ENCODE measurements at places on chromosomes 11 and 22.

DNA sequence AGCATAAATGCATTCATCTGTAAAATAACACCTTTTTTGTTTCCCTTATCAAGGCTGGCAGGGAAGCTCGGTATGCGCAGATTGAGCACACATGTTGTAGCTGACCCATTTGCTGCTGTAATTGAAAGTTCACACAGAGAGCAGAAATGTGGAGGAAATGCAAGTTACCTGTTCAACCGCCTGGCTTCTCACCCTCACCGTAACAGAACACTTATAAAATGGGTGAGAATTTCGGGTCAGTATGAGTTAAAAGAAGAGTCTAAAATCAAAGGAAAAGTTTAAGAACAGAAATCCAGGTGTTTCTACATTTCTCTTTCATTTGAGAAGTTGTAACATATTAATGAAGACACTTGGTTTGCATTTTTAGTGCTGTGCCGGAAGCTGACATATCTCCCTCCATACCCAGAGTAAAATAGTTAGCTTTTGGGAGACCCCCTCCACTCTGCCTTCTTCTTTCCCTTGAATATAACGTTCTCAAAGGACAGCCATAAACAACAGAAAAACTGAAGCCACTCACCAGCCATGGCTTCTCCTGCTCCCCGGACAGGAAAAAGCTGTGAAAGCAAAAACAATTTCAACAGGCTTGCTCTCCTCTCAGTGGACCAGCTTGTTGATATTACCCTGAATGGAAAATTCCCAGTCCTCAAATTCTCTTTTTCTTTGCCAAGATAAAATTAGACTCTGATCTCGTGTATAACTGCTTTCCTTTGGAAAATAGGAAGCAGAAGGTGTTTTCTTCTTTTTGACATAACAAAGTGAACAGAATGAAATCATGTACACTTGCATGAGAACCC is at the start of gene CASP12:
Gene CASP12, minus strand, starts transcription at position 570 of the 794 bp plus-strand sequence.
- DNase-seq: no peak

- no peak for DNase-seq
Measured at GRCh38 chr22:49151256-49152126, 676.2 kb downstream of the BRD1 start.

- peak; percentile 54 for DNase-seq
Measured at GRCh38 chr11:115462004-115462541, 42.1 kb downstream of the CADM1 start.

DNA sequence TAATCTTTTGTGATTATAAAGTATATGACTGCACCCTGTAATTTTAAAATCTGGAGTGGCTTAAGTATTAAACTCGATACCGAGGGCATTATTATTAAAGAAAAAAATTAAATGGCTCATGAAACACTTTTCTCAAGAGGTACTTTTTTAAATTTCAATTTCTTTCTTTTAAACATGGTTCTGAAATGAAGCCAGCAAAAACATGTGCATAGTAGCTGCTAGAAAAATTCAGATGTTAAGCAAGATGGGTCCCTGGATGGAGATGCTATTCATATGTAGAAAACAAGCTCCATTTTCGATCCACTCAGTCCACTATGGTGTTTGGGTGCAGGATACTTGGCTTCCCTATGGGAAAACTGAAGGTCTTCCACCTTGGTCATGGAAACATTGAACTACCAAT is 189.5 kb downstream of the PGR start:
- no peak for DNase-seq

- DNase-seq: no peak
Measured at GRCh38 chr11:108632041-108632704, 32.7 kb upstream of the DDX10 start.

GRCh38 chr11:94507485-94507884 is 4.8 kb upstream of the C11orf97 start:
- DNase-seq: no peak

- peak; percentile 50 for DNase-seq
Measured at GRCh38 chr11:6249770-6250555, 9.7 kb upstream of the CCKBR start.

- no peak for DNase-seq
Measured at GRCh38 chr11:134508219-134508990, 96.4 kb upstream of the B3GAT1 start.

- DNase-seq: no peak
Measured at GRCh38 chr11:27916541-27917100, 191.3 kb downstream of the KIF18A start.

DNA sequence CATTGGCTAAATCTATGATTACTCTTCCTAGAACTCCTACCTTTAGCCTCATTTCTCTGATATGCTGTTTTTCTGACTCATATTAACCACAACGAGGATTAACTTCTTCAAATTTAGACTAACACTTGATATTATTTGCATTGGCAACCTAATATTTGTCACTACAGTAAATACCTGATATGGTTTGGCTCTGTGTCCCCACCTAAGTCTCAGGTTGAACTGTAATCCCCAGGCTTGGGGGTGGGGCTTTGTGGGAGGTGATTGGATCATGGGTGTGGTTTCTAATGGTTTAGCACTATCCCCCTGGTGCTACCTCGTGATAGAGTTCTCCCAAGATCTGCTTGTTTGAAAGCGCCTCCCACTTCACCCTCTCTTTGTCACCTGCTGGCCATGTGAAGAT is 17.1 kb upstream of the MED17 start:
- DNase-seq: no peak

GRCh38 chr11:83241291-83241946 is 44.7 kb downstream of the CCDC90B start:
- peak; percentile 70 for DNase-seq

DNA sequence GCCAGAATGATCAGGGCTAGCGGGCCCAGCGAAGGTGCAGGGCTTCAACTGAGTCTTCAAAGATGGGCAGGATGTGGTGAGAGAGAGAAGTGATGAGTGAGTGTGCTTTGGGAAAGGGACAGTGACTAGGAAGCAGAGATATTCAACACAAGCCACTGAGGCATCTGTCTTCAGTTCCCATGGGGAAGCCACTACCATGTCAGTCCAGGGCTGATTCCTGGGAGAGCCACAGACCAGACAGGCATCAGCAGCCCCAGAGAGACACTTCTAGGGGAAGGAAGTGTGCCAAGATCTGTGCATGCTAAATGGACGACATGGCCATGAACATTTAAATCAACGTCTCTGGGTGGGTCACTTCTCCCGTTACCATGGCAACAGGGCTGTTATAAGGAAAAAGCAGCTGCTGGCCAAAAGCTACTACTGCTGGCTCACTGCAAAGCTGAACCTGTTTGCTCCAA is 28.5 kb downstream of the P4HA3 start:
- DNase-seq: no peak

DNA sequence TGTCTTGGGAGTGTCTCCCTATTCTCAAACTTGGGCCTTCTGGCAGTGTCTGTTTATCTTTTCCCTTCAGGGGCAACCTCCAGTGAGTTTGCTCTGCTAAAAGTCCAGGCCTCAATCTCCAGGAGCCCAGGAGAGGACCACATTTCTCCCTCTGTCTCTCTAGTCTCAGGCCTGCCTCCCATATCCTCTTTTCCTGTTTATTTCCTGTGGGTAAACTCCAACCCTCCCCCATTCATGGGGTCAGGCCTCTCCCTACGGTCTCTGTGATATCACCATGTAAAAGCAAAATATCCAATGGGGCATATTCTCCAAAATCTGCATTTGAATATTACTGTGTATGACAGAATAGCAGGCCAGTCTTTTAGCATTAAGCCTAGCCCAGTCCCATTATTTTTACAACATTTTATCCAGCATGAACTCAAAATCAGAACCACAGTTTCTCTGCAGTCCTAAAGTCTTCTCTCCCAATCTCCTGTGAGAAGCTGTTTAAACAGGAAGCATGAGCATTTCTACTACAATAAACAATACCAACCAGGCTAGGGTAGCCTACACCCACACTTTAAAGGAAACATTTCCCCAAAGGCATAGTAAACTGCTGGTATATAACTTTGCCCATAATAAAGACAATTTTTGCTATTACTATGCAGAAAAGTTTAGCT is 18.0 kb upstream of the TMEM135 start:
- DNase-seq: no peak

DNA sequence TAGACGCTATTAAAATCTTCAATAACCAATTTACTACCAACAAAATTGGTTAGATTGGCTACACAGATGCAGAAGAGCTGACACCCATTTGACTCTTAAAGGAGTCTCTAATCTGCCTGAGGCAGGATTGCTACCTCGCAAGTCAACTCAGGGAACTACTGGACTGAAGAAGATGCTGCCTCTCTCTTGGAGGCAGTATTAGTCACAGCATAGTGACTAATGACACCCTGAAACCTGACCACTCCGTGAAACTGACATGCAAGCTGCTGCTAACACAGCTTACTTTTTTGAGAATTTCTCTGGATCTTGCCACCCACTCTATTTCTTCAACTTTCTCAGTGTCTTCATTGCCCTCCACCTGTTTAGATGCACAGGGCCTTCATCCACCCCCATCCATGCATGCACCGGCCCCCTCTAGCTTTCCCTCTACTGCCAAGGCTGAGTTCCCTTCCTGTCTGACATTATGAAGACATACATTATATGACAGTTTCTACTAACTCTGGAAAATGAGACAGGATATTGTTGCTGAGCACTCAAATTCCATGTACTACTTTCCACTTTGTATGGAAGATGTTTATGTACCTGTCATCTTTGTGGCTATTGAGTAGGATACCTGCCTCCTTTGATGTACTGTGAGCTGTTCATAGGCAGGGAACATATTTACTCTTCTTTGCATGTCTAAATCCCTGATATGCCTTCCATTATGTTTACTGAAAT is 183.2 kb downstream of the MSANTD4 start:
- peak; percentile 60 for DNase-seq

DNA sequence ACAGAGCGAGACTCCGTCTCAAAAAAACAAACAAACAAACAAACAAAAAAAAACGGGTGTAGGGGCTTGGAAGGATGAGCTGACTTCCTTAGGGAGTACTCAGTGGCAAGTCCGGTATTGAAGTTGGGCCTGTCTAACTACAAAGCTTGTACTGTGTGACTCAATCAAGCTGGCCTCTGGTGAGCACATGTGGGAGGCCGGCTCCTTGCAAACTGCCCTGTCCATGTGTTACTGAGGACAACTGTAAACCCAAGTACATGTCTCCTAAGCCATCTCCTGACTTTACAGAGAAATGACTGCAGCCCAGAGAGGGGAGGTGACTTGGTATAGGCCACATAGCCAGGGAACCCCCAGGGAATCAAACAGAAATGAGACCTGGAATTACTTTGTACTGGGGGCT is 11.6 kb downstream of the RIBC2 start:
- DNase-seq: no peak

GRCh38 chr22:34973016-34973415 is 92.9 kb upstream of the ISX start:
- DNase-seq: no peak

GRCh38 chr11:45777127-45777969 is 27.6 kb upstream of the SLC35C1 start:
- no peak for DNase-seq

GRCh38 chr22:39177456-39177775 is 24.9 kb upstream of the CBX7 start:
- DNase-seq: no peak

DNA sequence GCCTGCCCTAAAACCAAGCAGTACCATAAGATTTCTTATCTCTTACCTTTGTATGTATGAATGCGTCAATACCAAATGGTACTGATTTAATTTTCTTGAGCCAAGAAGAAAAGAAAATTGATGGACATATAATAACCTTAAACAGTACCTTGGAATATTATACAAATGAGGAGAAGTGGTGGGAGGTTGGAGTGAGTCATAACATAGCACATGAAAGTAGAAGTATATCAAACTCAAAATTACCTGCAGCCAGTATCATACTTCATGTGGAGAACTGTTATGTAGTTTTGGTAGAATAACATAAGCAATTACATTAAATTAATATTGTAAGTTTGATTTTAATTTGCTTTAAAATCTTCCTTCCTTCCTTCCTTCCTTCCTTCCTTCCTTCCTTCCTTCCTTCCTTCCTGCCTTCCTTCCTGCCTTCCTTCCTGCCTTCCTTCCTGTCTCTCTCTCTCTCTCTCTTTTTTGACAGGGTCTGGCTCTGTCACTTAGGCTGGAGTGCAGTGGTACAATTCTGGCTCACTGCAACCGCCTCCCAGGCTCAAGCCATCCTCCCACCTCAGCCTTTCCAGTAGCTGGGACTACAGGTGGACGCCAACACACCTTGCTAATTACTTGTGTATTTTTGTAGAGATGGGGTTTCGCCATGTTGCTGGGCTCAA is 460.9 kb upstream of the CCDC90B start:
- no peak for DNase-seq

DNA sequence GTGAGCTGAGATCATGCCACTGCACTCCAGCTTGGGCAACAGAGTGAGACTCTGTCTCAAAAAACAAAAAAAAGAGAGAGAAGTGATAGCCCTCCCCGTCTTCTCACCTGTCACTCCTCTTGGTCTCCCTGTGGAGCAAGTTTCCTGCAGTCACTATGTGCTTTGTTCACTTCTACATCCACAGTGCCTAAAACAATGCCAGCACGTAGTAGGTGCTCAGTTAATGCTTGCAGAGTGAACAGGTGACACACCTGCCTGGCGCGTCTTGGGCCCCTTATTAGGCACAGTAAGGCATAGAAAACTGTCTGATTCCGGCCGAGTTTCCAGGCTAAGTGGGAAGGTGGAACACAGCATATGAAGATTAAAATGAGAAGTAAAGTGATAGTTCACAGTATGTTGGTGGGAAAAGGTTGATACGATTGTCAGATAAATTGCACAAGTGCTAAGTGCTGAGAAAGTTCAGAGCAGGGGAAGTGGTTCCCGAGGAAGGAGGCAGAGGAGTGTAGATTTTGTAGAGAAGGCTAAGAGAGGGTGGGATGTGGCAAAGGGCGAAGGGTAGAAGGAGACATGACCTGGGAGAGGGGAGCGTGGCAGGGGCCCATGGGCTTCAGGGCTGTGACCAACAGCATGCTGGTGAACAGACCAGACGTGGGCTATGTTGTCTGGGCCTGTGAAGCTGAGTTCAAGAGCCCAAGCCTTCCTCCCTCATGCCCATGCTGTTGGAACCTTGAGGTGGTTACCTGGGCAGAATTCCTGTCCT is 41.9 kb downstream of the BCR start:
- no peak for DNase-seq

DNA sequence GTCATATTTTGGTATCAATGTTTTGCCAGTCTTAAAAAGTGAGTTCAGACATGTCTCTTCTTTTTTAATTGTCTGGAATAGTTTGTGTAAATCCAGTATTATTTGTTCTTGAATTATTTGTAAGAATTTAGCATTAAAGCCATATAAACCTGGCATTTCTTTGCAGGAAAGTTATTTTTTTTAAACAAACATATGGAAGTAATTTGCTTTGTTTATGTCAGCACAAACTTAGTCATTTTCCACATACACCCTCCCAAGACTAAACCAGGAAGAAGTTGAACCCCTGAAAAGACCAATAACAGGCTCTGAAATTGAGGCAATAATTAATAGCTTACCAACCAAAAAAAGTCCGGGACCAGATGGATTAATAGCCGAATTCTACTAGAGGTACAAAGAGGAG is 9.1 kb upstream of the CCDC81 start:
- DNase-seq: no peak

- DNase-seq: no peak
Measured at GRCh38 chr22:28151151-28151816, 232.2 kb upstream of the PITPNB start.

GRCh38 chr11:121323046-121323607 is 30.6 kb downstream of the SC5D start:
- DNase-seq: no peak

- no peak for DNase-seq
Measured at GRCh38 chr11:126313826-126314225, 10.0 kb downstream of the DCPS start.

GRCh38 chr11:59901306-59901705 is 22.7 kb downstream of the OOSP3 start:
- peak; percentile 4 for DNase-seq

- no peak for DNase-seq
Measured at GRCh38 chr11:33976495-33977199, 74.9 kb upstream of the CAPRIN1 start.

GRCh38 chr11:15128621-15129020 is 13.9 kb downstream of the INSC start:
- no peak for DNase-seq

All from ACHN (cell line).